ENCODE measurements at places on chromosomes 5 and 9. TPM values are rescaled to one million over a fixed set of nuclear protein-coding genes. Genes with fewer than 3 reads are reported as not detected.
A peak's percentile ranks its signal among the peaks of the same experiment; 100 is the strongest.

The ORM2 gene
- not detected for total RNA-seq

The PCDHB16 gene
- total RNA-seq, result 0.18 TPM

The MSX2 gene
- 2.2 TPM for total RNA-seq

The ANXA2R gene
- total RNA-seq, result 1.3 TPM

DNA sequence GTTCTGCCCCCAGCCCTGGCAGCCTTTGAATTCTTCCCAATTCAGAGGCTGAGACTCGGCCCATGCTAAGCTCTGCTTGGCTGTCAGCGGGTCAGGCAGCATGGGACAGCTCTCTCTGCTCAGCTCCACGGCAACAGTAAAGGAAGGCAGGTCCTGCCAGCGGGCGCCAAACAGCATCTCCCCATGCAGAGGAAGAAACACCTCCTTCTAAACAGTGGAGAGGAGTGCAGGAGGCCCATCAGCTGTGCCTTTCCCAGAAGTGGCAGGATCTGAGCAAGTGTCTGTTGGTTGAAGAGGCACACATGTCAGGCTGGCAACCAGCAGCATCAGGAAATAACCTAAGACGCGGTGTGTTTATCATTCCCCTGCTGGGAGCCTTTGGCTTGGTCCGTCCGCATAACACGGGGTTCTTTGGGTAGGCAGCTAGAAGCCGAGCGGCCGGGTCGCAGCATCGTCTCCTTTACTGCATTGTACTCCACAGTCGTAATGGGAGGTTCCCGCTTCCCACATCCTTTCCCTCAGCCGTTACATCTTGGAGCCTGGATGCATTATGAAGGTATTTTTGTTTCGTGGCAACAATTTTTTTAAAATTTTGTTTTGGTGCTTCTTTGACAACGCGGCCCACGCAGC lies 42.7 kb upstream of the NCS1 start:
- H3K27ac ChIP-seq, result peak overlapping the region; percentile 83
- no peaks in the 10 kb centered on the region for H3K27me3 ChIP-seq
- peak; percentile 90 for DNase-seq
- H3K36me3 ChIP-seq, result peaks cover 17% of the 10 kb centered on the region

DNA sequence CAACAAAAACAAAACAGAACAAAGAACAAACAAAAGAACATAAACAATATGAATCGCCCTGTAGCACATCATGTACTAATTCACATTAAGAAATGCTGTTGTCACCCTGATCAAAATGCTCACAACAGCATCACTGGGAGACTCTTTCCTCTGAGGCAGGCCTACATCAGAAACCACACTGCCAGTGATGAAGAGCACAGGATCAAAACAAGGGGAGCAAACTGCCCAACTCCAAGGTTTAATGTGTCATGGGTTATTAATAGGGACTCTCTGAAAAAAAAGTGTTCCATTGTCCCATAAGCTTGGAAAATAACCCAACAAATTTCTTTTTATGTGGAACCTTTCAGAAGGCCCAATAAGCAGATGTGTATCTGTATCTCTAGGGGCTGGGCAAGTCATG lies 74.2 kb downstream of the PTPN3 start:
- DNase-seq, result no peak
- H3K4me1 ChIP-seq, result no peaks in the 10 kb centered on the region
- H3K27me3 ChIP-seq, result no peaks in the 10 kb centered on the region

- H3K27me3 ChIP-seq, result no peaks in the 10 kb centered on the region
- H3K27ac ChIP-seq, result no peak overlapping the region
- no peak overlapping the region for H3K4me3 ChIP-seq
- 0 out of 2 replicates have a peak, but pooled peaks cover 3% of the 10 kb centered on the region for H3K4me1 ChIP-seq
- H3K36me3 ChIP-seq, result no peaks in the 10 kb centered on the region
Observed at GRCh38 chr5:32193591-32193990, 19.5 kb upstream of the GOLPH3 start.

DNA sequence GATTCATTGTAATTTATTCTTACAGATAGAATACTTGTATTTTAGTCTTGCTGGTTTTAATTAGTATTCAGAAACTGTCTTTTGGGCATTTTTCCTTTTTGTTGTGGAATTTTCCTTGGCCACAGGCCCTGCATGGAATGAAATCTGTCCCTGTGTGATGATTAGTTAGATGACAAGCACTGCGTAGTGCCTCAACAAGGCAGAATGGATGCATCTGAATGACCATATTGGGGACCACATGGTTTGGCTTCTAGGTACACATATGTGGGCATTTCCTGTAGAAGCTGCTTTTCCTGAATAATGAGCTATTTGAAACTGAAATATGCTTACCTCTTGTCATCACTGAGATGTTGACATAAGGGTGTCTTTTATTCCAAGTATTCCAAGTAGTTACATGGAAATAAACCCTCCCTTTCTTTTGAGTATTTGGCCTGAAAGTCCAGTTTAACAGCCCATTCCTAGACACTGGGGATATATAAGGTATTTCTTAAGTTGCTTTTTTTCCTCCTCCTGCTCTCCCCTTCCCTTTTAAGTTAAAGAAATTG lies 147.3 kb downstream of the YTHDC2 start:
- no peak overlapping the region for H3K27ac ChIP-seq
- peaks cover 2% of the 10 kb centered on the region for H3K27me3 ChIP-seq
- no peaks in the 10 kb centered on the region for H3K4me1 ChIP-seq
- no peaks in the 10 kb centered on the region for H3K36me3 ChIP-seq
- H3K4me3 ChIP-seq, result no peak overlapping the region
- no peak for DNase-seq

GRCh38 chr5:84260939-84261338 lies 123.7 kb downstream of the EDIL3 start:
- H3K27me3 ChIP-seq, result no peaks in the 10 kb centered on the region
- H3K4me3 ChIP-seq, result no peak overlapping the region
- DNase-seq, result no peak
- H3K27ac ChIP-seq, result no peak overlapping the region

GRCh38 chr5:96734871-96735325 lies 72.7 kb downstream of the CAST start:
- H3K4me3 ChIP-seq, result no peak overlapping the region
- H3K36me3 ChIP-seq, result peaks cover 17% of the 10 kb centered on the region
- no peaks in the 10 kb centered on the region for H3K4me1 ChIP-seq
- H3K27me3 ChIP-seq, result no peaks in the 10 kb centered on the region
- DNase-seq, result peak; percentile 42

DNA sequence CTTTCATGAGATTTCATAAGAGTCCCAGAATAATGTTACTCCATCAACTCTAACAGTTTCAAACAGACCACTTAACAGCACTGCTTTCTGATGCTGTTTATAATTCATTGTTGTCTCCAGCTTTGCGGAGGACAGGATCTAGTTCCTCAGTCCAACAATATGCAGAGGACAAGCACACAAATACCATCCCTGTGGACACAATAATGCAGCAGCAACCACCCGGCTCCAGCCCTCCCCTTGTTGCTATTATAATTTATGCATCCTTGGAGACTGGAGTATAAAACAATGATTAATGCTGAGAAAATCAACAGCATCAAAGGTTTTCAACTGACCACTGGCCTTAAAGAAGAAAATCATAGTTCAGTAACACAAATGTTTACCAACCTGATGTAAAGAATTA lies 108.3 kb downstream of the DENND1A start:
- H3K4me1 ChIP-seq, result no peaks in the 10 kb centered on the region
- DNase-seq, result no peak
- no peaks in the 10 kb centered on the region for H3K27me3 ChIP-seq
- no peak overlapping the region for H3K27ac ChIP-seq

GRCh38 chr9:86733929-86734328 lies 213.4 kb downstream of the GAS1 start:
- H3K36me3 ChIP-seq, result no peaks in the 10 kb centered on the region
- no peak overlapping the region for H3K27ac ChIP-seq
- H3K4me3 ChIP-seq, result no peak overlapping the region
- no peak for DNase-seq
- no peaks in the 10 kb centered on the region for H3K27me3 ChIP-seq
- H3K4me1 ChIP-seq, result peaks cover 16% of the 10 kb centered on the region

DNA sequence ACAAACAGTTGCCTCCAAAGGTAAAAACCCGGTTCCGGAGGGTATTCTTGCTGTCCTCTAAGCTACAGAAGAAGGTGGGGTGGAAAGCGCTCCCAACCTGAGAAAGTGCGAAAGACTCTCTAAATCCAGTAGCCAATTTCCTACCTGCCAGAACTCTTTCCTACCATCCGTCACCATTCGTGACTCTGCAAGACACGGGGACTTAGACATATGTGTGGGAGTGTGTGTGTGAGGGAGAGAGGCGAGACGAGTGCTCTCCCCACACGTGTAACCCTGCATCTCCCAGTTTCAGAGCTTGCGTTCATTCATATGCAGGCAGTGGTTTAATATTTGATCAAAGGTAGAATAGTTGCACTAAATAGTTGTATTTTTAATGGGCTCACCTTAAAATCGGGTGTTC lies 473 bp upstream of the GABRA1 start:
- no peak overlapping the region for H3K4me3 ChIP-seq
- no peak for DNase-seq
- H3K27me3 ChIP-seq, result no peaks in the 10 kb centered on the region
- H3K27ac ChIP-seq, result no peak overlapping the region
- no peaks in the 10 kb centered on the region for H3K36me3 ChIP-seq

- peaks cover 7% of the 10 kb centered on the region for H3K27me3 ChIP-seq
- H3K4me1 ChIP-seq, result no peaks in the 10 kb centered on the region
- H3K4me3 ChIP-seq, result no peak overlapping the region
- no peak overlapping the region for H3K27ac ChIP-seq
- DNase-seq, result no peak
- no peaks in the 10 kb centered on the region for H3K36me3 ChIP-seq
Observed at GRCh38 chr5:73157414-73158303, 15.3 kb upstream of the TMEM174 start.

- no peaks in the 10 kb centered on the region for H3K27me3 ChIP-seq
- no peak for DNase-seq
- H3K36me3 ChIP-seq, result no peaks in the 10 kb centered on the region
- H3K4me3 ChIP-seq, result no peak overlapping the region
- H3K27ac ChIP-seq, result no peak overlapping the region
Observed at GRCh38 chr5:148569948-148570347, 84.4 kb downstream of the HTR4 start.

DNA sequence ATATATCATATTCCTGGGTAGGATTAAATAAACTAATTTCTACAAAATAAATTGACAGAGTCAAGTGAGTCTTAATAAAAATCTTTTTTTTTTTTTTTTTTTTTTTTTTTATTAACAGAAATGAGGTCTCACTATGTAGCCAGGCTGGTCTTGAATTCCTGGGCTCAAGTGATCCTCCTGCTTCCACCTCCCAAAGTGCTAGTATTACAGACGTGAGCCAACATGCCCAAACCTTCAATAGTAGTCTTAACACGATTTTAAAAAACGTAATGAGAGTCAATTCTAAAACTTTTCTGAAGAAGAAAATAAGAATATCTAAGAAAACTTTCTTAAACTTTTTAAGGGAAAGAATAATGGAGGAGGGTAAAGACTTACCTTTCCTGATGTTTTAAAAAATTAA lies 84.2 kb downstream of the YIPF5 start:
- H3K4me3 ChIP-seq, result no peak overlapping the region
- DNase-seq, result no peak
- H3K27me3 ChIP-seq, result no peaks in the 10 kb centered on the region
- no peak overlapping the region for H3K27ac ChIP-seq

DNA sequence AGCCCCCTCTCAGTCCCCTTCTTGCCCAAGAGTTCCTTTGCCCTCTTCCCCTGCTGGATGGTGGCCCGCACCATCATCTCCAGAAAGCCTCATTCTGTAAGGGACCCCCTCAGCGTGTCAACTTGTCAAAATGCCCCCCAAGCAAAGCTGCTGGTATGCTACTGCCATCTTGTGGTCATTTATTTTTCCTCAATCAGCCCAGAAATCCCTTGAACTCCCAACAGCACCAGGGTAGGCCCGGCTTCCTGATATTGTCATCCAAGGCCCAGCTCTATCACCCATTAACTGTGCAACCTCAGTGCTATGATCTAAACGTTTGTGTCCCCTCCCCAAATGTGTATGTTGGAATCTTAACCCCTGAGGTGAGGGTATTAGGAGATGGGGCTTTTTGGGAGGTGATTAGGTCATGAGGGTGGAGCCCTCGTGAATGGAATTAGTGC lies 53.2 kb upstream of the FBXW11 start:
- H3K4me1 ChIP-seq, result no peaks in the 10 kb centered on the region
- no peak overlapping the region for H3K4me3 ChIP-seq
- H3K36me3 ChIP-seq, result peaks cover 40% of the 10 kb centered on the region
- no peak overlapping the region for H3K27ac ChIP-seq

- no peaks in the 10 kb centered on the region for H3K27me3 ChIP-seq
- no peaks in the 10 kb centered on the region for H3K36me3 ChIP-seq
- H3K4me1 ChIP-seq, result no peaks in the 10 kb centered on the region
- no peak for DNase-seq
- H3K27ac ChIP-seq, result no peak overlapping the region
Observed at GRCh38 chr9:80789831-80790230, 899.5 kb downstream of the TLE1 start.

GRCh38 chr9:113477661-113478060 lies 14.1 kb downstream of the RGS3 start:
- no peaks in the 10 kb centered on the region for H3K36me3 ChIP-seq
- no peaks in the 10 kb centered on the region for H3K4me1 ChIP-seq
- no peak overlapping the region for H3K4me3 ChIP-seq
- H3K27ac ChIP-seq, result no peak overlapping the region
- H3K27me3 ChIP-seq, result no peaks in the 10 kb centered on the region

DNA sequence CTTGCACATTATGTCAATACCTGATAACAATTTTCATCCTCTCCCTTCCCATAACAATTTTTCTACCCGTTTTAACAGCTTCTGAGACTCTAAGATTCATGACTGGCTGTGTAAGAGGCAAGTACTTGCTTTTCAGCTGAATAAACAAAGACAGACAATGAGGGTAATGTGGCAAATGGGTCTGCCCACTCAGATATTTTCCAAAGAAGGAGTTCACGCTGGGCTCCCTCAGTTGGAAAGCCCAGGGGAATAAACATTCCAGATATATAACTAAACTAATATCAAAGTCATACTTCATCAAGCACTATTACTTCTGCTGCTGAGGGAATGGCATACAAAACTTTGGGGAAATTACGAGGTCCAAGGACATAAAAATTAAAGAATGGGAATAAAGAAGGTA lies 24.4 kb downstream of the MEGF9 start:
- no peaks in the 10 kb centered on the region for H3K27me3 ChIP-seq
- no peak overlapping the region for H3K27ac ChIP-seq
- H3K4me1 ChIP-seq, result peaks cover 10% of the 10 kb centered on the region
- H3K36me3 ChIP-seq, result no peaks in the 10 kb centered on the region

- H3K27me3 ChIP-seq, result no peaks in the 10 kb centered on the region
- H3K36me3 ChIP-seq, result no peaks in the 10 kb centered on the region
- H3K4me3 ChIP-seq, result no peak overlapping the region
- H3K27ac ChIP-seq, result no peak overlapping the region
Observed at GRCh38 chr5:119417891-119418605, 34.2 kb upstream of the HSD17B4 start.

DNA sequence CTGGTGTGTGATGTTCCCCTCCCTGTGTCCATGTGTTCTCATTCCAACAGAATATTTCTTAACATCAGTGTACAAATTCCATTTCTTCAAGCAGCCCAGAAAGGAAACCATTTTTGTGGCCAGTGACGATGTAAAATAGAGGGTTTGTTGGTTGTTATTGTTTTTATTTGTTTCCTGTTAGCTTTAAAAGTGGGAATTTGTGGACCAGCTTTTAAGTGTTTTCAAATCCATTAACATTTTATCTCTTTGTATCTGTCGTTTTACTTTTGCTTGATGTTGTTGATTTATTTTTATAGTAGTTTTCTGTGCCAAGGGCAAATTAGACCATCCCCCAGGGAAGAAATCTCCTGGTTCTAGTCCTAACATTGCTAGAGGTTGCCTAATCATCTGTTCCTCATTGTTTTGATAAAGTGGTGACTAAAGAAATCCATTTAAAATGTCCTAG lies 100.0 kb downstream of the GDNF start:
- peaks cover 4% of the 10 kb centered on the region for H3K36me3 ChIP-seq
- DNase-seq, result peak; percentile 61
- no peaks in the 10 kb centered on the region for H3K27me3 ChIP-seq
- H3K4me3 ChIP-seq, result no peak overlapping the region
- peak overlapping the region; percentile 63 for H3K27ac ChIP-seq
- H3K4me1 ChIP-seq, result peaks cover 18% of the 10 kb centered on the region

Measured in IMR-90 (cell line).